ENCODE measurements at places on chromosomes 5 and 9. TPM values are rescaled to one million over a fixed set of nuclear protein-coding genes. Genes with fewer than 3 reads are reported as not detected.

The NRG2 gene
- total RNA-seq = 0.51 TPM

DNA sequence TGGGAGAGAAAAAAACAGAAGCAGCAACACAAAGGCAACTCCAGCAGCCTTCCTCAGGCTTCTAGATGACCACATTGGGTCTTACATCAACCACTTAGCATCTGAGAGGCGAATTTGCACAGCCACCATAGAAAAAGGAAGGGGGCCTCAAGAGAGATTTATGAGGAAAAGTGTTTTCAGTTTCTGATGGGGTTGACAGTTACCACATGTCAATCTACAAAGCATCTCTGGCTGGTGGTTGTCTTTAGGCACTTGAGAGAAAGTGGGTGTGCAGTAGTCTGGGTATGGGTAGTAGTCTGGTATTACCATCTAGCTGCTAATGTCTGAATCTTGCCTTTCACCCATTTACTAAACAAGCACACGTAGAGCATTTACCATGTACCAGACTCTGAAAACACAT lies 137.5 kb downstream of the BAAT start:
- H3K4me1 ChIP-seq = no peaks in the 10 kb centered on the region
- no peaks in the 10 kb centered on the region for H3K27me3 ChIP-seq

DNA sequence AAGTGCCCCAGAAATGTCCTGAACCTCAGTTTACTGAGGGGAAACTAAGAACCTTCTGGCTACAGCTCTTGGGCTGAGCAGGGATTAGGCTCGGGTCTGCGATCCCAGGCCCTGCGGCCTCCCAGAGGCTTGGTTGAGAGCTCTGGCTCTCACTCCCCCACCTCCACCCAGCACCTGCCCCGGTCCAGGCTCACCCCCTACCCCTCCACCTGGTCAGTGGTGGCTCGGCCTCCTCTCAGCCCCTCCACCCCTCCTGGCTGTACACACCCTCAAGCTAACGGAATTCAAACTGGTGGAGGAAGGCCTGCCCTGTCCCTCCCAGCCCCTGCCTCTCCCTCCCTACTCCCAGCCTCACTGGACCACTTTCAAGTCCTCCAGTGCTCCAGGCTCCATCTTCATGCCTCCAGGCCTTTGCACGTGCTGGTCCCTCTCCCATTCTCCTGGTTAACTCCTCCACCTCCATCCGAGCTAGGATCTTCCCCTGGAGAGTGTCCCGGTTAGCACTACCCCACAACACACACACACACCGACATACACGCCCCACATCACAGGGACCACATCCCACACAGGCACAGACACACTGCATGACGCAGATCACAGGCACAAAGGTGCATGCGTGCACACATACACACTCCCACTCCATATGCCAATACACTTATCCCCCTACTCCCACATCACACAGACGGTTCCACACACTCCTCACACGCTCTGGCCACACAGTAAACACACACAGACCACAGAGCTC lies 130.9 kb downstream of the C9orf50 start:
- no peak for DNase-seq
- peak overlapping the region; percentile 100 for H3K27ac ChIP-seq
- H3K4me3 ChIP-seq = peak overlapping the region; percentile 32
- H3K27me3 ChIP-seq = no peaks in the 10 kb centered on the region
- peaks cover 48% of the 10 kb centered on the region for H3K4me1 ChIP-seq

The SLC22A5 gene
- 8.8 TPM for total RNA-seq

DNA sequence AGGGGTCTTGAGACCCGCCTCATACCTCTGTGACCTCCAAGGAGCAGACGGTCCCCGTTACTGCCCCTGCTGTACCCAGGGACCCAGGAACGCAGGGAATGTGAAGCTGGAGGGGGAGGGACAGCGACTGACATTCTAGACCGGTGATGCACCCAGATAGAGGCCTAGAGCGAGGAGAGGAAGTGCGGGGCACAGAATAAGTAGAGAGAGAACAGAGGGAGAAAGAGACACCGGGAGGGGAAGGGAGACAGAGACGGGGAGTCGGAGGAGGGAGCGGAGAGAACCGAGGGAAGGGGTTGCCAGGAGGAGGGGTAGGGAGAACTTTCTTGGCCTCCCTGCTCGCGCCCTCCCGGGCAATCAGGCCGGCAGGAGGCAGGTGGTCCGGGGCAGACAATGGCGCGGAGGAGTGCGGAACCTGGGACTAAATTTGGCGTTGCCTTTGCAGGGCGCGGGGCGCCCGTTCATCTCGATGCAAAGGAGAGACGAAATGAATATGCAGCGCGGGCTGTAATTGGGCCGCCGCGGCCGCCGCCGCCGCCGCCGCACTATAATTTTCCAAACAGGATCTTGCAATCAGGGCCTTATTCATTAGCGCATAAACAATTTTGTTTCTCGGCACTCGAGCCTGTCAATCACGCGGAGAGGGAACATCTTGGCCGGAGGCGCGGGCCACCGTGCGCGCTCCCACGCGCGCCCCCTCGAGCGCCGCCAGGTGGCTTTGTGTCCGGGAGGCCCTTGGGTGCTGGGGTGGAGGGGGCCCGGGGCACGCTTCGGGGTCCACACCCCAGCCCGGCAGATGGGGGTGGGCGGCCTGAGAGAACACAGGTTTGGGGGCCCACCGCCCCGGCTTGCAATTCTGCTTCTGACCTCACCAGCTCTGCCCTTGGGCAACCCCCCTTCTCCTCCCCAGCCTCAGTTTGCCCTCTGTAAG lies 33.0 kb downstream of the NDUFA8 start:
- no peak overlapping the region for H3K27ac ChIP-seq
- H3K4me3 ChIP-seq = peak overlapping the region; percentile 35
- DNase-seq = no peak
- H3K36me3 ChIP-seq = no peaks in the 10 kb centered on the region
- peaks cover 5% of the 10 kb centered on the region for H3K27me3 ChIP-seq
- peaks cover 10% of the 10 kb centered on the region for H3K4me1 ChIP-seq

- no peak overlapping the region for H3K4me3 ChIP-seq
- no peaks in the 10 kb centered on the region for H3K27me3 ChIP-seq
- H3K36me3 ChIP-seq = no peaks in the 10 kb centered on the region
These were observed 56.4 kb upstream of the FANCC start for GRCh38 chr9:95373782-95374487.

GRCh38 chr9:8429768-8430167 lies 630.2 kb upstream of the DMAC1 start:
- DNase-seq = no peak
- H3K27ac ChIP-seq = no peak overlapping the region
- no peaks in the 10 kb centered on the region for H3K36me3 ChIP-seq
- H3K4me1 ChIP-seq = no peaks in the 10 kb centered on the region

The SCGB3A1 gene
- total RNA-seq = not detected

- peaks cover 24% of the 10 kb centered on the region for H3K4me1 ChIP-seq
- H3K27me3 ChIP-seq = no peaks in the 10 kb centered on the region
- no peaks in the 10 kb centered on the region for H3K36me3 ChIP-seq
- H3K27ac ChIP-seq = no peak overlapping the region
- H3K4me3 ChIP-seq = no peak overlapping the region
These were observed 42.7 kb upstream of the LIFR start for GRCh38 chr5:38598994-38599617.

DNA sequence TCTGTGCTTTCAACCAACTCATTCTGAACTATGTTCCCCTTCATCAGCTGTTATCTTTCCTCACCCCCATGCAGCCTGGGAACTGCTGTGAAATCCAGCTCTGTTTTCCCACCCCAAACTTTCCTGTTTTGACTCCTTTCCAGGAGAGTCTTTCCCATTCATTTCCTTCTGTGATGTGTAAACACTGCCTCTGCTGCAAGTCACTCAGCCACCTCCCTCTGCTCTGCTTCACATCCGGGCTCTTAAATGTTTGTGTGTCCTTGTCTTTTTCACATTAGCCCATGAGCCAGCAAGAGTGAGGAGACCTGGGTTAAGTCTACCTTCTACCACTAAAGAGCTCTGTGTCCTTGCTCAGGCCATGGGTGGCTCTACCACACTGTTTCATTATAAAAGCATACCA lies 137.5 kb downstream of the ICE1 start:
- H3K4me1 ChIP-seq = no peaks in the 10 kb centered on the region
- H3K27ac ChIP-seq = no peak overlapping the region
- no peaks in the 10 kb centered on the region for H3K36me3 ChIP-seq
- no peaks in the 10 kb centered on the region for H3K27me3 ChIP-seq
- no peak overlapping the region for H3K4me3 ChIP-seq

The TRAF2 gene
- 8.0 TPM for total RNA-seq

- no peaks in the 10 kb centered on the region for H3K27me3 ChIP-seq
- peak overlapping the region; percentile 86 for H3K4me3 ChIP-seq
- peak overlapping the region; percentile 89 for H3K27ac ChIP-seq
- DNase-seq = peak; percentile 75
These were observed 1.3 kb downstream of the SPTAN1 start for GRCh38 chr9:128553728-128554127.

DNA sequence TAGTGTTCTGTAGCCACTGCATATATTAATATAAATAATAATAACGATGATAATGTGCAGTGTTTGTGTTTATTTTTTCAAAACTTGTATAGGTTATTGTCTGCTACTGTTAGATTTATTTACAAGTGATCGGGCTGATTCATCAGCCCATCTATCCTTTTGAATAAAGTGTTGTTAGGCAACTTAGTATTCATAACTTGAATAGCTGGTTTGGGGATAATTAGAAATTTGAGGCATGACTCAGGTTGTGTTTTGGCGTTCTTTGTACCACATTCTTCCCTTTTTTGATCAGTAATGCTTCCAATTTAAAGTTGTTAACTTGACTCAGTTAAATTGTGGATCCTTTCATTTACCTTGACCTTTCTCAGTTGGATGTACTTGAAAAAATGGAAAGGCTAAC lies 69.7 kb downstream of the FOCAD start:
- no peaks in the 10 kb centered on the region for H3K4me1 ChIP-seq
- peak; percentile 70 for DNase-seq
- H3K36me3 ChIP-seq = no peaks in the 10 kb centered on the region
- H3K27me3 ChIP-seq = no peaks in the 10 kb centered on the region
